PC-9 (cell line): ENCODE measurements at places on chromosomes 3 and 15. TPM values are rescaled to one million over a fixed set of nuclear protein-coding genes. Genes with fewer than 3 reads are reported as not detected.

GRCh38 chr15:72230197-72231065, 559 bp downstream of the PKM start:
- peaks cover 13% of the 10 kb centered on the region for H3K36me3 ChIP-seq
- peaks cover 57% of the 10 kb centered on the region for H3K4me1 ChIP-seq
- H3K4me3 ChIP-seq: peak overlapping the region; percentile 70
- H3K27ac ChIP-seq: peak overlapping the region; percentile 88

GRCh38 chr3:49593041-49593440, 38.8 kb downstream of the BSN start:
- H3K4me1 ChIP-seq: no peaks in the 10 kb centered on the region
- H3K27me3 ChIP-seq: no peaks in the 10 kb centered on the region
- H3K27ac ChIP-seq: no peak overlapping the region
- no peaks in the 10 kb centered on the region for H3K36me3 ChIP-seq
- no peak overlapping the region for H3K4me3 ChIP-seq

DNA sequence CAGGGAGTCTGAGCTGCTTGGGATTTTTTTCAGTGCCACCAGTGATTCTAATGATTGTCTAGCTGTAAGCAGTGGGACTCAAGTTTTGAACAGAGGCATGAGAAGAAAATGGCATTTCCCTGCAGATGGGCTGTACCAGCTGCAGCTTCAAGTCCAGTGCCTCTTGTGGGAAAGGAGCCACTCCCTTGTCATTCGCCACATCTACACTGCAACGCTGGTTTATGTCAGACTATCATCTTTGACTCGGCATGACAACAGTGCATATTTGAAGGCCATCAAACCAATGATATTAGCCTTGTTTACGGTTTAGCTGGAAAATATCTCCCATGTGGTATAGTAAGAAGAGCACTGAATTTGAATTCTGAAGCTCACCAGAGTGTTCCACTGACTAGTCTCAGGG, 22.2 kb downstream of the SCG5 start:
- DNase-seq: no peak
- peaks cover 12% of the 10 kb centered on the region for H3K4me1 ChIP-seq
- no peaks in the 10 kb centered on the region for H3K27me3 ChIP-seq
- no peak overlapping the region for H3K27ac ChIP-seq
- H3K4me3 ChIP-seq: no peak overlapping the region

DNA sequence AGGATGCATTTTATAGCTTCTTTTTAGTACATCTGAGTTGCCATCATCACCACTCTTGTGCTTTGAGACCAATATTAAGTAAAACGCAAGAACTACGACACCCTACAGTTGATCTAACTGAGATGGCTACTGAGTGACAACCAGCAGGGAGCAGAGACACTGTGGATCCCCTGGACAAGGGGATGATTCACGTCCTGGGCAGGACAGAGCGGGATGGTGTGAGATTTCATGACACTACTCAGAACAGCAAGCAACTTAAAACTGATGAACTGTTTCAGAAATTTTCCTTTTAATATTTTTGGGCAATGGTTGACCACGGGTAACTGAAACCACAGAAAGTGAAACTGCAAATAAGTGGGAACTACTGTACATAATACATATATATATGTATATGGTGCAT, 299.2 kb downstream of the ADAMTS17 start:
- peak overlapping the region; percentile 50; the same call in 1 of the 2 replicates for H3K4me3 ChIP-seq
- DNase-seq: peak; percentile 18
- H3K36me3 ChIP-seq: no peaks in the 10 kb centered on the region
- H3K27ac ChIP-seq: peak overlapping the region; percentile 93
- no peaks in the 10 kb centered on the region for H3K27me3 ChIP-seq

- no peak for DNase-seq
- H3K4me3 ChIP-seq: no peak overlapping the region
- peaks cover 33% of the 10 kb centered on the region for H3K27me3 ChIP-seq
- no peaks in the 10 kb centered on the region for H3K4me1 ChIP-seq
- H3K27ac ChIP-seq: no peak overlapping the region
Measured at GRCh38 chr15:61528581-61528910, 299.4 kb upstream of the RORA start.

DNA sequence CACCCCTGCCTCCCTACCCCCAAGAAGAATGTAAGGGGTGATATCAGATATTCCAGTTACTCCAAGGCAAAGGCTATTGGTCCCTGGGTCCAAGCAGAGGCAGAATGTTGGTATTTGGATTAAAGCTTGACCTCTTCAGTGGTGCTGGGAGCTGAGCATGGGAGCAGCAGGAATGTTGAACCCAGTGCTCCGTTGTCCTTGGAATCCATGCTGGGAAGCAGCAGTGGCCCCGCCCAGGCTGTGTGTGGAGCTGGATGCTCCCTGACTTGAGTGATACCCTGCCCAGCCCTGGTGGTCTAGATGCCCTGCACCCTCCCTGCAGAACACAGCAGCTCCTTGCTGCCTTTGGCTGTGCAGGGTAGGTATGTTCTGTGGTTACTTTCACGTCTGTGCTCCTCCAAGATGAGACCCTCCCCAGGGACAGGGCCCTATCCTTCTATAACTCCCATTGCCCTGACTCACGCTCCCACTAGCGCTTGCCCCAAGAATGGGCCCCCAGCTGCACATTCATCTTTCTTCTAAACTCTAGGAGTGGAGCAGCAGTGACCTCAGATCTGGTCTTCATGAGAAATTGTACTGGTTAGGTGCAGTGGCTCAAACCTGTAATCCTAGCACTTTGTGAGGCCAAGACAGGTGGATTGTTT, 35.1 kb downstream of the UMPS start:
- no peak for DNase-seq
- peaks cover 5% of the 10 kb centered on the region; the same call in 1 of the 2 replicates for H3K36me3 ChIP-seq
- no peak overlapping the region for H3K27ac ChIP-seq
- H3K27me3 ChIP-seq: no peaks in the 10 kb centered on the region

DNA sequence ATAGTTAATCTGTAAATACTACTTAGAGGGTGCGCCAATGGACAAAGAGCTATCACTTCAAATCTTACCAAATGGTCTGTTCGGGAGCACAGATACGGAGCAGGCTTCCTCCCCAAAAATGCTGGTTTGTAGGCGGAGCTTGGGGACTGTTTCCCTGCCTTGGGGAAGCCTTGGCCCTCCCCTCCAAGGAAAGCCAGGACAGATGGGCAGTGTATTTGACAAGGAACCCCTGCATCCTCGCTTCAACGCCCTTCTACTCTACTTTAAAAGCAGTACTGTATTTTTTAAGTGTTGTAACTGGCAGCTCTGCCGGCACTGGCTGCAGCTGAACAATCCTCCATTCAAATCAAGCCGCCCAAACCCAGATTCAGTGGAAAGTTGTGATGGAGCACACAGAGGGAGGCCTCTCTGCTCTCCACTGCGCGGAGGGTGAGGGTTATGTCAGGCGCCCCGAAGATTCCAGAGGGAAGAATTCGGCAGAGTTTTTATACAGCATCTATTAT, 83.1 kb upstream of the FNDC3B start:
- no peak overlapping the region for H3K4me3 ChIP-seq
- no peaks in the 10 kb centered on the region for H3K36me3 ChIP-seq
- DNase-seq: no peak
- peaks cover 54% of the 10 kb centered on the region for H3K4me1 ChIP-seq

DNA sequence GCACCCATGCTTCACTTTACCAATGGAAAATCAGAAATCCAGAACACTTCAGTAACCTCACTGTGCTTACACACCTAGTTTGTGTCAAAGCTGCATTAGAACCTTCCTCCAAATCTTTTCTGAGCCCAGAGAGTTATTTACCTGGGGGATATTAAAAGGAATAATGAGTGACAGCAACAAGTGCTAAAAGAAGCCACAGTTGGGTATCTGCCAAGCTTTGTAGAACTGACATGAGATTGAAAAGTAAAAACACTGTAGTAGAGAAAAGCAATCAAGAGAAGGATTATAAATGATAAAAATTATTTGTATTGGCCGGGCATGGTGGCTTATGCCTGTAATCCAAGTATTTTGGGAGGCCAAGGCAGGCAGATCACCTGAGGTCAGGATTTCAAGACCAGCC, 8.8 kb upstream of the TBC1D23 start:
- H3K4me1 ChIP-seq: peaks cover 8% of the 10 kb centered on the region
- no peak overlapping the region for H3K27ac ChIP-seq
- H3K27me3 ChIP-seq: no peaks in the 10 kb centered on the region
- no peaks in the 10 kb centered on the region for H3K36me3 ChIP-seq
- no peak for DNase-seq

GRCh38 chr3:50245831-50246516, 10.0 kb downstream of the GNAI2 start:
- peak; percentile 91 for DNase-seq
- peaks cover 33% of the 10 kb centered on the region for H3K4me1 ChIP-seq
- no peaks in the 10 kb centered on the region for H3K36me3 ChIP-seq

DNA sequence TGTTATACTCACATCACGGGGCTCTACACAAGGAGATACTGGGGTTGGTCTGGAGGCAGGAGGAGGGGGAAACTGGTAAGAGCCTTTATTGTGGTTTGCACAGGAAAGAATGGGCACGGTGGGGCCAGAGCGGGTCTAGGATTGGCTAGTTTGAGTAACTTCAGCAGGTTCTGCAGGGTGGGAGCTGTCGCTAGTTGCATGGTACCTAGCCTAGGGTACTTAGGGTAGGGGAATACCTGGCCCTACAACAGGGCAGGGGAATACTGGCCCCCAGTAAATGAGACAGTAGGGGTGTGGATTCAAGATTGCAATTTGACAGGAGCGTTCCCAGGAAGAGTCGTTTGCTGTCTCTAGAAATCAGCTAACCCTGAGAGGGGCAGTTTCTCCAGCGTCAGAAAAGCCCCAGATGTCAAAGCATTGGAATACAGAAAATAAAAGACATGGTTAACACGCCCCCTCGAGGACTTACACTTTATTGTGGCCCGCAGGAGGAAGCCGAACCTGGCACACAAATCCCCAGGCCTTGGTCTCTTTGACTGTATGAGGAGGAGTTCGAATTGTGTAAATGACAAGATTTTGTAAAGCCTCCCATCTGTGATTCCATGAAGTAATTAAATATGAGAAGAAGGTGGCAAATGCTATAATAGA, 32.0 kb downstream of the ST8SIA2 start:
- no peak overlapping the region for H3K27ac ChIP-seq
- H3K27me3 ChIP-seq: no peaks in the 10 kb centered on the region

DNA sequence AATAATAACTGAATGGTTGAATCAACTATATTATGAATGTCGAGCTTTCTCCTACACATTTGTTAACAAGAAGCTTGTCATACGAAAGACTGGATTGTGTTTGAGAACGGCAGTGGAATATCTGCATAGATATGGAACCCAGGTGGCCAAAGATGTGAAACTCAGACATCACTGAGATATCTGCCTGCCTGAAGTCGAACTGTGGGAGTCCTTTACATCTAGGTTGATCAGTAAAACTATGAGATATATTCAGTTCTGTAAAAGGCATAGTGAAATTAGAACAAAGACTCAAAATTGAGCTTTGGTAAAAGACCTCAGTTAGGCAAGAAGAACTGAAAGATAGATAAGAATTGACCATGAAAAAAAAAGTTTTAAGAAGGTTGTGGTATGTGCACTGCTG, 41.5 kb upstream of the TOP2B start:
- H3K27ac ChIP-seq: no peak overlapping the region
- H3K36me3 ChIP-seq: no peaks in the 10 kb centered on the region
- no peak overlapping the region for H3K4me3 ChIP-seq
- no peaks in the 10 kb centered on the region for H3K4me1 ChIP-seq
- no peaks in the 10 kb centered on the region for H3K27me3 ChIP-seq
- DNase-seq: no peak

PRSS50 gene
- 0.48 and 0.50 TPM in 2 replicates for total RNA-seq

GOLGA6L25 gene
- total RNA-seq: not detected in 2 replicates

MUC13 gene
- total RNA-seq: not detected in 2 replicates
